NCI-H748 treated with DMSO at 0.1 percent for 48 hours (cell line): ENCODE measurements at places on chromosomes 6 and 20.

- DNase-seq = no peak
Observed at GRCh38 chr6:153511896-153512496, 380.9 kb upstream of the RGS17 start.

GRCh38 chr20:6618051-6618450, 149.4 kb upstream of the BMP2 start:
- DNase-seq = no peak

- no peak for DNase-seq
Observed at GRCh38 chr6:137958811-137959565, 91.9 kb downstream of the TNFAIP3 start.

GRCh38 chr6:109739686-109740085, 48.6 kb downstream of the FIG4 start:
- DNase-seq = no peak

- no peak for DNase-seq
Observed at GRCh38 chr6:137224799-137225198, 5.6 kb upstream of the IFNGR1 start.

GRCh38 chr6:82246802-82247504, 591 bp downstream of the IBTK start:
- no peak for DNase-seq

- DNase-seq = no peak
Observed at GRCh38 chr6:123085403-123085802, 89.4 kb downstream of the CLVS2 start.

GRCh38 chr6:1575210-1576041, 34.3 kb upstream of the FOXC1 start:
- no peak for DNase-seq

GRCh38 chr6:147508866-147509608, 547 bp downstream of the SAMD5 start:
- no peak for DNase-seq

GRCh38 chr20:57540890-57541580, 16.1 kb upstream of the CTCFL start:
- no peak for DNase-seq

- no peak for DNase-seq
Observed at GRCh38 chr6:4971851-4972250, 32.0 kb downstream of the RPP40 start.

DNA sequence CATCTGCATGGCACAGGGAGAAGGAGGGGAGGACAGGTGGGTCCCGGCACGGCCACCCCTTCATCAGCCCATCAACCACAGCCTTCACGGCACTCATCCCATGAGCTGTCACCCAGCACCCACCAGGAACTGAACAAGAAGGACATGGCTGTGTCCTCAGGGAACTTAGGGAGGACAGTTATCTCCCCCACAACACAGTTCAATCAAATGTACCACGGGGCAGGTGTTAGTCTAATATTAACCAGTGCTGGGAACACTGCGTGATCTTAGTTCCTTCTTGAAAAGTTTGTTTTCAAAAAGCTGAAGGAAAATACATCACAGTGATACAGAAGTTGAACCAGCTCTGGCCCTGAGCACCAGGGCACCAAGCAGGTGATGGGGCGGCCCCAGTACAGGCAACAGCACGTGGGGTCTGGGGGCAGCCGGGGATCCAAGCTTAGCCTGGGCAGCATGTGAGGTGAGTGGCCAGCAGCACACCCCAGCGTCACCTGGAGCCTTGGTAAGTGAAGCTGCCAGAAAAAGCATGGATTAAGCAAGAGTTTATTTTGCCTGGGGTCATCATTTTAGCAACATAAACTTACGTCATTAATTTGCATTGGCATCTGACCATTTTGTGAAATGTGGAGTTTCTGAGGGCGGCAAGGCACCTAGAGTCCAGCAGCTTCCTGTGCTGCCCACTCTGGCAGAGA, 35.5 kb upstream of the AFDN start:
- no peak for DNase-seq

DNA sequence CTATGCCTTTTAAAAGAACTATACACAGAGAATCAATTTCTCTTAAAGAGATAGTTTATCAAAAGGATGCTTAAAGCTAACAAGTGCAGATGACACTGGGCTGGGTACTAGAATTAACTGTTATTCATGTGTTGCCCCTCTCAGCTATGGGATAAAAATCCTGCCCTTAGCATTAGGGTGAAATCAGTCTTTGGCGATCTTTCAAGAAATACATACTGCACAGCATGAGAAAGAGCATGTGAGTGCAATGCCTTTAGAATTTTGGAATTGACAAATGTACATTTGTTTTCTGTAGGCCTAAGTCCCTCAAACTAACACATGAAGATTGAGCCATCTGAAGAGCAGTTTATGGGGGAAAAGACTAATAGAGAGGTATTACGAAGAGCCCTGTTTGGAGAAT, 115.4 kb downstream of the ZFP64 start:
- DNase-seq = no peak

- no peak for DNase-seq
Observed at GRCh38 chr6:21961226-21961625, 335.6 kb downstream of the PRL start.

- peak; percentile 99 for DNase-seq
Observed at GRCh38 chr6:156557251-156557910, 219.8 kb upstream of the ARID1B start.

GRCh38 chr6:45613656-45614055, 235.9 kb upstream of the SUPT3H start:
- no peak for DNase-seq

DNA sequence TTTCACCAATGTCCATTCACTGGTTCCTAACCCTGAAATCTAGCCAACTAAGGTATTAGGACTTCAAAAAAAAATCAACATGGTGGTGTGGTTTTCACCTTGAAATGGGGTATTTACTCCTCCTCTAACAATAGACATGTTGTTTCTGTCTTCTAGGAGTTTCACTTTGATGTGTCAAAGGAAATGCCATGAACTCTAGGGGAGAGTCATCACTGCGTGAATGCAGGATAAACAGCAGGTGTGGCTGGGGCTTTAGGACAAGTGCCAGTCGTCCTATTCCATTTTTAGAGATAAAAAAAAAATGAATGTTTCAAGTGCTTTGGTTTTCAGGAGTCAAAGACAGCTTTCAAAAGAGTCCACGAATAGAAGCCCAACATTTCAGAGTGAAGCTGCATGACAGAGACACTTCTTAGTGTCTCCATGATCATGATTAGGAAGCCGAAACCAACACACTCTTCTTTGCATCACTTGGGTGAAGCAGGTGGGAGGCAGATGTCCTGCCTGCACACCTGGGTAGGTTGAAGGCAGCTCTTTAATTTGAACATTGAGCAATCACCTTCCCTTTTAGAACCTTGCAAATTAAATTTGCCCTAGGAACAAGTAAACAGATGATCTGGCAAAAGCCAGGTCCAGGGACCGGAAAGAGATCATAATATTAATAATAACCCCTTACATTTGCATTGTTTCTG, 328.5 kb upstream of the PRDM1 start:
- peak; percentile 69 for DNase-seq

- DNase-seq = no peak
Observed at GRCh38 chr20:953742-954141, 37.6 kb upstream of the ANGPT4 start.

- DNase-seq = no peak
Observed at GRCh38 chr6:131979515-131980337, 28.6 kb upstream of the CCN2 start.

DNA sequence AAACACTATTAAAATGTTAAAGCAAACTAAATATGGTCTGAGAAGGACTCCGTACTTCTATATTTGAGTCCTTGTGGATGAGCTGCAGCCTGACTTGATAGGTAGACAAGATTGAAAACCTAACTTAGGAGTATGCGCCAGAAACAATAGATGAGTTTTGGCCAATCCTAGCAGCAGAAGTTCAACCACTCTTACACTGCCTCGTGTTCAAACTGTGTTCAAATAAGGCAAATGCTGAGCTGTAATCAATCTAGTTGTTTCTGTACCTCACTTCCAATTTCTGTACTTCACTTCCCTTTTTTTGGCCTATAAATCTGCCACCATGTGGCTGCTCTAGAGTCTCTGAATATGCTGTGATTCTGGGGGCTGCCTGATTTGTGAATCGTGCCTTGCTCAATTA, 13.2 kb upstream of the SERINC1 start:
- DNase-seq = no peak

GRCh38 chr6:37005061-37005810, at the start of gene FGD2:
Gene FGD2, plus strand, starts transcription at chr6:37005655. Its CDS starts 163 bp downstream, at chr6:37005818.
- DNase-seq = no peak

- DNase-seq = no peak
Observed at GRCh38 chr6:124303971-124304370, 500.3 kb downstream of the NKAIN2 start.

DNA sequence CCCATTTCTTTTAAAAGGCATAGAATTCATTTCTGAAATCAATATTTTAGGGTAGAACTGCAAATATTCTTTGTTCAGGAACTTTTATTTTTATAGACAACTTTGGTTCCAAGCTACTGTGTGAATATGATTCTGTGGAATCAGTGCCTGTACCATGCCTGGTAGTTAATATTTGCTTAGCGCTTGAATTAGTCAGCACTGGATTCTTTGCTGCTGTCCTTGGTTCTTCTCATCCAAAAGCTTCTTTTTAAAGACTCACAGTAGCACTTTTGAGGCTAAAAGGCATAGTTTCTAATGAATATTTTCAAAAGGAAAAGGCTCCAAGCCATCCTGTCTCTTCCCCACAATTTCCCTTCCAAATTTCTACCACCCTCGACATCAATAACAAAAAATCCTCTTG, 109.5 kb downstream of the SLC35F1 start:
- no peak for DNase-seq

DNA sequence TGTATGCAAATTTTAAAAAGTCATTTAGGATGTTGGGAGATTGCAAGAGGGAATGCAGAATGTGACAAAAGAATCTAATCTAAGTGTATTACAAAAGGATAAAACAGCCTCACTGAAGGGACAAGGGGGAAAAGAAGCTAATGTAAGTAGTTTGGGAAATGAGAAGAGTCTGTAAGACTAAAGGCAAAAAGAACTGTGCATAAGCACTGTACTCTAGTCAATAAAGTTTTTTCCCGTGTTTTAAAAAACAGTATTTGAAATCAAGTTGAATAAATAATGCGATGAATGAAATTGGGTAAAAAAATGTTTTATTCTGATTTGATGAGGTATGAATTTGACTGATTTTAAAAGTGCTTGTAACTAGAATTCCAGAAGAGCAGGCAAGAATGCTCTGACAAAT, 149.8 kb downstream of the VEGFA start:
- no peak for DNase-seq

GRCh38 chr20:64056639-64056888, 6.4 kb upstream of the TCEA2 start:
- no peak for DNase-seq

DNA sequence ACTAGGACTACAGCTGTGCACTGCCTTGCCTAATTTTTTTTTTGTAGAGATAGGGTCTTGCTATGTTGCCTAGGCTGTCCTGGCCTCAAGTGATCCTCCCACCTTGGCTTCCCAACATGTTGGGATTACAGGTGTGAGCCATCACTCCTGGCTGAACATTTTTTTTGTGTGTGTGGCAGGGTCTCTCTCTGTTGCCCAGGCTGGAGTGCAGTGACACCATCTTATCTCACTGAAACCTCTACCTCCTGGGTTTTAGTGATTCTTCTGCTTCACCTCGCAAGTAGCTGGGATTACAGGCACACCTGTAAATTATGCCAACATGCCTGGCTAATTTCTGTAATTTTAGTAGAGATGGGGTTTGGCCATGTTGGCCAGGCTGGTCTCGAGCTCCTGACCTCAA, 25.3 kb downstream of the PANK2 start:
- DNase-seq = no peak

- DNase-seq = no peak
Observed at GRCh38 chr6:15254070-15254975, 8.5 kb downstream of the JARID2 start.

GRCh38 chr20:47346172-47346571, 10.3 kb downstream of the ZMYND8 start:
- DNase-seq = no peak

GRCh38 chr6:7424967-7425807, 35.6 kb downstream of the RIOK1 start:
- peak; percentile 38 for DNase-seq

- DNase-seq = no peak
Observed at GRCh38 chr20:5722927-5723326, 27.3 kb upstream of the SHLD1 start.

DNA sequence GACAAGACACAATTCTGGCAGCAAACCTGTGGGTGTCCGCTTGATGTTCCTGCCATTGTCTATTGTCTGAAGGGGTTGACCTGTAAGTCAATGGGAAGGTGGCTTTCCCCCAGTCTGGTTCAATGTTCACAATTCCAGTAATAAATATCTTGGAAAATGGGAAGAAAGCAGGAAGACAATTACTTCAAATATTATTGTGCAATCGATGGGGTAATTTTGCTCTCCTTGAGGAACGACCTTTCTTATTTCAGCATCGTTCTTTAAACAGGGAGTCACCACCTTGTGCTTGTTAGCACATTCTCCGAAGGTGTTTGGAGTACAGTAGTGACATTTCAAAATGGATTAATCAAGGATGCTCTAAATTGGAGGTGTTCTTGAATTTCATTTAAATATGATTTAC, 136.9 kb downstream of the BTBD3 start:
- no peak for DNase-seq

GRCh38 chr6:168895102-168895812, 358.4 kb downstream of the THBS2 start:
- peak; percentile 78 for DNase-seq

- no peak for DNase-seq
Observed at GRCh38 chr6:1618311-1619097, 8.8 kb downstream of the FOXC1 start.

- no peak for DNase-seq
Observed at GRCh38 chr20:48841875-48842529, 14.2 kb upstream of the PREX1 start.

- no peak for DNase-seq
Observed at GRCh38 chr6:131381052-131381708, 191.8 kb upstream of the ARG1 start.
